ENCODE measurements at places on chromosomes 11 and 22.

DNA sequence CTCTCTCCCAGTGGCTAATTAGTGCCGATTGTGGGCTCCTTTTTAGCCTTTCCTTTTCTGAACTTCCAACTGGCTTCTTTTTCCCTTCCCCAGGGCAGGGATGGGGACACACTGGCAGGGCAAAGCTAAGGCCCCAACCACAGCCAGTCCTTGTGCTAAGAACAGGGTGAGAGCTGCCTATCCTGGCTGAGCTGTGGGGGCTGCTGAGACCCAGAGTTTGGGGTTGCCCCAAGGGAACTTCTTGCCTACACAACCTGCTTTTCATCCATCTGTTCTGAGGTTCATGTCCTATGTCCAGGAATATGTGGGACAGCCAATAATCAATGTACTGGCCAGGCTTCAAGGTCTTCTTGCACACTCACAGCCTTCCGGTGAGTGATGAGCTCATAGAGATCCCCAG is 10.0 kb upstream of the TPBGL start:
- no peak for DNase-seq

- no peak for DNase-seq
These were observed 102.4 kb downstream of the MICAL2 start for GRCh38 chr11:12212821-12213185.

- no peak for DNase-seq
These were observed 32.4 kb upstream of the SCGB1D1 start for GRCh38 chr11:62157603-62158002.

DNA sequence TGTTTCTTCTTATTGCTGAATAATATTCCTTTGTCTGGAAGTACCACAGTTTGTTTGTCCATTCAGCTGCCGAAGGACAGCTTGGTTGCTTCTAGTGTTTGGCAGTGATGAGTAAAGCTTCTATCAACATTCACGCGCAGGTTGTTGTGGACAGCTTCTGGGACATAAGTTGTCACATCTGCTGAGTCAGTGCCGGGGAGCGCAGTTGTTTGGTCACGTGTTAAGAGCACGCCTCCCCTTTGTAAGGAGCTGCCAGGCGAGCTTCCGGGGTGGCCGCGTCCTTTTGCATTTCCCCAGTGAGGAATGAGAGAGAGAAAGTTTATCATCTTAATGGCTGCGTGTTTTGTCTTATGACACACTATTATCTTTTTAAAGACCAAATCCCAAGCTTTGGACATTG is 30.3 kb downstream of the SAMM50 start:
- no peak for DNase-seq

DNA sequence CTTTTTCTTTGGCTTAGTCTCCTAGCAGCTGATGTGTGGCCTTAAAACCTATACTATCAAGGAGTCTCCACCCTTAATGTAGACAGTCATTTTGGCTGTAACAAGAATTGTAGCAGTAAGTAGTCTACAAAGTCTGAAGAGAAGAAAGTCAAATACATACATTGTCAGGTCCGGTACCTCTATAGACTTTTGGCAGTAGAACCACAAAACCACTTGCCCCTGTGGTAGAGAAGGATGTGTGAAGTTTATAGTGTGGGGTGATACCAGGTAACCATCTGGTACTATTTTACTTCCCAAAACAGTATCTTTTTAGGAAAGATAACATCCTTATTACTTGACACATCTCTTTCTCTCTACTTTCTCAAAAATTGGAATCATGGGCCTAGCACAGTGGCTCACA is 15.1 kb downstream of the ATG13 start:
- no peak for DNase-seq

- DNase-seq: no peak
These were observed 235.7 kb downstream of the SBF2 start for GRCh38 chr11:10058356-10058755.

- no peak for DNase-seq
These were observed 8.1 kb upstream of the TOP3B start for GRCh38 chr22:21990445-21991303.

GRCh38 chr11:120248551-120249278 is 8.8 kb downstream of the POU2F3 start:
- DNase-seq: no peak

DNA sequence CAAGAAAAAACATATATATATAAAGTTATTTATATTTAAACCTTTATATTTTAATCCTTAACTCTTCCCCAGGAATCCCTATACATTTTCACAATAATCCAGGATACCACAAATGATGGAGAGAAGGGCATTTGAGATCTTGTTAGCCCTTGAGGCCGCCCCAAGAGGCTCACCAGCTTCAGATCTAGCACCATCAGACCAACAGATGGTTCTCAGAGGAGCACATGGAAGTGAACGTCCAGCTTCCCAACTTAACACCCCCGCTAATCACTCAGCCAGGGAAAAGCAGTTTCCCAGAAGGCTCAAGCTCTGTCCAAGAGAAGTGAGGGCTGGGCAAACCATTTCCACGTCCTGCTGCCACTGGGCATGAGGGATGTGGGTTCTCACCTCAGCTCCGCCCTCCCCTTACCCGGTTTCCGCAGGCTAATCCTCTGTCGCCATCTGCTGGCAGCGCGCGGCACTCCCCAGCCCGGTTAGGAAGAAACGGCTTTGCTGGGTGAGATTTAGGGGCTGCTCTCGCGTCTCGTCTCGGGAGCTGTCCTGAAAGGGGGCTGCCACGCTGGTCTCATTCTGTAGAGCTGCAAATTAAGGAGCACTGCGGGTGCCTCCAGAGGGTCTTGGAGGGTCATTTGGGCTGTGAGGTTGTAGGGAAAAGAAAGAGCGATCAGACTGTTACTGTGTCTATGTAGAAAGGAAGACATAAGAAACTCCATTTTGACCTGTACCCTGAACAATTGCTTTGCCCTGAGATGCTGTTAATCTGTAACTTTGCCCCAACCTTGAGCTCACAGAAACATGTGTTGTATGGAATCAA is 6.8 kb upstream of the FAM111A start:
- DNase-seq: peak; percentile 81

DNA sequence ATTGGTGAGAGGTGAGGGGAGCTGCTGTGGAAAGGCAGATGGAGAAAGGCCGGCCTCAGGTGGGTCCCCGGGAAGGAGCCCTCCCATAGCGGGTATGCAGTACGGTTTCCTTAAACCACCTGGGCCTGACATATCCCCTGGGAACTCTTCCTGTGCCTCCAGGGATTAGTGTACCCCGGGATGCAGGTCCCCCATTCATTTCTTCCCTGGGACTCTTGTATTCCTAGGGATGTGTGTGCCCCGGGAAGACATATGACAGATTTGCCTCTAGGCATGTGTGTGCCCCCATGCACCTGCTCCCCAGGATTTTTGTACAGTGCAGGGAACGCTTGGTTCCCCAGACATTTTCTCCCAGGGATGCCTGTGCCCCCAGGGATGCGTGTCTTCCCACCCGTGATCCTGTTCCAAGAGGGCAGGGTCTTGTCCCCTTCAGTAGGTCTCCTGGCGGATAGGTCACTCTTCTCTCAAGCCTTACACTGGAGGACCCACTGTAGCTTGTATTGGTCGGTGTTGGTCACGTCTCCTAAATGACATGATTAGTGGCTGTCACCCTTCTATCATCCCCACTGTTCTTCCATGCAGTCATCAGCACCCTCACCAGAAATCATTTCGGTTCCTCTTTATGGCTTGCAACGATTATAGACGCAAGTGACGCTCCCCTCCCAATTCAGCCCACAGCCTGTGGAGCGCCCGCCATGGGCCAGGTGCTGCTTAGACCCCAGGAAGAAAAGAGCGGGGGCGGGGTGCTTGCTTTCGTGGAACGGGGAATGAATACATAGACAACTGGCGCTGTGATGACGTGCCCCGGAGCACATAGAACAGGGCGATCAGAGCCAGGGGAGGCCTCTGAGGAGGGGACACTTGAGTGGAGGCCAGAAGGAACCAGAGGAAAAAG is 1.3 kb downstream of the PARVB start:
- no peak for DNase-seq

DNA sequence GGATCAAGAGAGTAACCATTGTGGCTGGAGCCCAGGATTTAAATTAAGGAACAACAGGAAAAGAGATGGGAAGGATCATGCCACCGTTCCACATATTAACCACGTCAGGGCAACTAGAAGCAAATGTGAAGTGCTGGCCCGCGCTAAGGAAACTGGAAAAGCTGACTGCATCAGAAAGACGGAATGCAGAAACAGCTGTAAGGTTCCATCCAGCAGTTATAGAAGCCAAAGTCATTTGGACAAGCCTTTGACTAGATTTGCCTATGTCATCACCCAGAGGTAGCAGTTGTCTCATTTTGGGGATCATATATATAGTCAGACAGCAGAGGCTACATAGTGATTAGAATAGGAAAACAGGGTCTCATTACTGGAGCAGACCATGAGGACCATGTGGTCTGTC is 43.0 kb upstream of the CRTAM start:
- DNase-seq: no peak

GRCh38 chr11:107747622-107748021 is 35.8 kb upstream of the SLN start:
- DNase-seq: no peak

- no peak for DNase-seq
These were observed 205.9 kb downstream of the ST3GAL4 start for GRCh38 chr11:126561327-126561893.
